Aorta (tissue), 5 donors: ENCODE measurements at places on chromosomes 4 and X. TPM values are rescaled to one million over a fixed set of nuclear protein-coding genes. Genes with fewer than 3 reads are reported as not detected.

GRCh38 chr4:2259036-2259540 lies 2.8 kb downstream of the MXD4 start:
- H3K4me3 ChIP-seq = no peak overlapping the region
- DNase-seq = peak; percentile 69
- H3K27ac ChIP-seq = peak overlapping the region; percentile 23
- H3K4me1 ChIP-seq = no peaks in the 10 kb centered on the region

DNA sequence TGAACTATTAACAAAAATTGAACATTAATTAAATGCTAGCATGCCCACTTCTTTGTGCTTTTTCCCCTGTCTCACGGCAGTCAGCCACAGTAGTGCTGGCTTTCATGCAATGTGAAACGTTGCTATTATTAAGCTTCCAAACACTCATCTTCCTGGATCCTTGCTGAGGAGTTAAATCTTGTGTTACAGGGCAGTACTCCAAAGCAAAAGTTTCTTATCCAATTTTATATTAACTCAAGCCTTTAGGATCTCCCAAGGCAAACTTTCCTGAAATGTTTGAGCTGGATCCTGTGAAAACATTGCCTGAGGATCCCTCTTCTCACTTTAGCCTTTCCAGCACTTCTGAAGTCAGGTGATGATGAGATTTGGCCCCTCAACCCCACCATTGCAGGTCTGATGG lies 1454.8 kb downstream of the FSTL5 start:
- DNase-seq = no peak
- H3K4me3 ChIP-seq = no peak overlapping the region

DNA sequence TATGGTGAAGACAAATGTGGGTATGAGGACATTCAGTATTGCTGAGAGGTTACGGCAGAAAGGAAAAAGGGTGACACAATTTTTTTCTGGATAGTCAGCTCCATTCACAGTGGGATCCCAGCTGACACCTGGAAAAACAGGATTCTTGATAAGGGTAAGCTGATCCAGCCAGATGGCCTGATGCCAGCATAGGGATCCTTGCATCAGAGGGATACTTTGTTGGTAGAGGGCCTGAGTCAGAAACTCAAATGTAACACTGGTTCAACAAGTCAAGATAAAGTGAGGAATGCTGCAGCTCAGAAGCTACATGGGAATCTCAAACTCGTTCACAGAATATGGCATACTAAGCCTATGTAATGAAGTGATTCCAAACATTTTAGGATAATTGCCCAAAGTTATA lies 726.7 kb downstream of the C4orf33 start:
- H3K4me1 ChIP-seq = no peaks in the 10 kb centered on the region
- H3K27me3 ChIP-seq = no peaks in the 10 kb centered on the region
- no peaks in the 10 kb centered on the region for H3K36me3 ChIP-seq
- H3K4me3 ChIP-seq = no peak overlapping the region
- H3K27ac ChIP-seq = no peak overlapping the region

DNA sequence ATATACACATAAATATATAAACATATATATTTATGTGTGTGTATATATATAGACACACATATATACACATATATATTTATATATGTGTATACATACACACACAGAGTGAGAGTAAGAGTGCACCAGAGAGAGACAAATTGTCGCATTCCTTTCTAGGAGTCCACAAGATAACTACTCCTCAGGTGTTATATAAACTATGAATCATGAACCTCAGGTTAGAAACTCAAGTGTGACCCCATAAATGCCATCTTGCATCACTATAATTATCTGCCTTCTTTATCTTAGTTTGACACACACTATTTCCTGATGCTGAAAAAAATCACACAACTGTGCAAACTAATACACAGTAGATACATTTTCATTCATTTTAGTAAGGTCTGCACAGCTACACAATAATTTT lies 135.2 kb downstream of the PPARGC1A start:
- H3K4me3 ChIP-seq = no peak overlapping the region
- no peaks in the 10 kb centered on the region for H3K36me3 ChIP-seq
- H3K4me1 ChIP-seq = no peaks in the 10 kb centered on the region
- DNase-seq = no peak

GRCh38 chr4:38461342-38461741 lies 202.7 kb upstream of the KLF3 start:
- no peak for DNase-seq
- H3K27ac ChIP-seq = no peak overlapping the region
- no peaks in the 10 kb centered on the region for H3K4me1 ChIP-seq
- H3K36me3 ChIP-seq = no peaks in the 10 kb centered on the region
- H3K4me3 ChIP-seq = no peak overlapping the region

GRCh38 chr4:160141206-160141605 lies 1038.3 kb downstream of the RAPGEF2 start:
- no peaks in the 10 kb centered on the region for H3K4me1 ChIP-seq
- H3K4me3 ChIP-seq = no peak overlapping the region
- no peaks in the 10 kb centered on the region for H3K36me3 ChIP-seq
- H3K27ac ChIP-seq = no peak overlapping the region

DNA sequence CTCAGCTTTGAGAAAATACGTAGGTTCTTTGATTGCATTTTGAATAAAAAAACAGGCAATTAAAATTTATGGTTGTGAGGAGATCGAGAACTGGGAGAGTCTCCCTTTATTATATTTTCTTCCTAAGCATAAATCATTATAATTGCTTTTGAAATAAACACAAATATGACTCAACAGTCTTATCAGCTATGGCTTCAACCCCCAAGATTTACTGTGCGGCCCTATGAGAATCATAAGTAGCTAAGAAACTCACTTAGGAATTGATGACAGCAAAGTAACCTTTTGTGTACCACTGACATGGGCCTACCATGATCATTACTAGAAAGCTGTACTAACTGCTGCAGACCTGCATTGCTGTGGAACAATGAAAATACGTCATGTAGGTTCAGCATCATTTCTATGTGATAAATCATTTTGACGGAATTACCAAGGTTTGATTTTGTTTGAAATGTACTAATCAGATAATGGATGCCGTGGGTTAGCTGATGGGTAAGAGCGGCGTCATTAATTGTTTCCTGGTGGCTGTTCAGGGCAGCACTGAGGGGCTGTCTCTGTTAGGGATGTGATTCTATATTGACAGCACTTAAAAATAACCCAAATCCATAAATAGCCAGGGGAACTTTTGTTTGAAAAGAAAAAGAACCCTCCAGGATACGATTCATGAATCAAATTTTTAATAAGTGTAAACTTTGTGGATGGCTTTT lies 51.5 kb upstream of the GPRIN3 start:
- no peak overlapping the region for H3K27ac ChIP-seq
- H3K36me3 ChIP-seq = no peaks in the 10 kb centered on the region
- DNase-seq = no peak
- H3K4me1 ChIP-seq = no peaks in the 10 kb centered on the region
- H3K4me3 ChIP-seq = no peak overlapping the region

- H3K27ac ChIP-seq = peak overlapping the region; percentile 17
- peaks cover 1% of the 10 kb centered on the region for H3K4me1 ChIP-seq
- H3K36me3 ChIP-seq = no peaks in the 10 kb centered on the region
- H3K4me3 ChIP-seq = no peak overlapping the region
- peak; percentile 74 for DNase-seq
Measured at GRCh38 chr4:126899331-126899801, 733.4 kb upstream of the INTU start.

- H3K4me1 ChIP-seq = no peaks in the 10 kb centered on the region
- H3K36me3 ChIP-seq = no peaks in the 10 kb centered on the region
- peak; percentile 47 for DNase-seq
- no peaks in the 10 kb centered on the region for H3K27me3 ChIP-seq
- no peak overlapping the region for H3K4me3 ChIP-seq
- no peak overlapping the region for H3K27ac ChIP-seq
Measured at GRCh38 chr4:6905516-6906445, 3.8 kb upstream of the TBC1D14 start.

DNA sequence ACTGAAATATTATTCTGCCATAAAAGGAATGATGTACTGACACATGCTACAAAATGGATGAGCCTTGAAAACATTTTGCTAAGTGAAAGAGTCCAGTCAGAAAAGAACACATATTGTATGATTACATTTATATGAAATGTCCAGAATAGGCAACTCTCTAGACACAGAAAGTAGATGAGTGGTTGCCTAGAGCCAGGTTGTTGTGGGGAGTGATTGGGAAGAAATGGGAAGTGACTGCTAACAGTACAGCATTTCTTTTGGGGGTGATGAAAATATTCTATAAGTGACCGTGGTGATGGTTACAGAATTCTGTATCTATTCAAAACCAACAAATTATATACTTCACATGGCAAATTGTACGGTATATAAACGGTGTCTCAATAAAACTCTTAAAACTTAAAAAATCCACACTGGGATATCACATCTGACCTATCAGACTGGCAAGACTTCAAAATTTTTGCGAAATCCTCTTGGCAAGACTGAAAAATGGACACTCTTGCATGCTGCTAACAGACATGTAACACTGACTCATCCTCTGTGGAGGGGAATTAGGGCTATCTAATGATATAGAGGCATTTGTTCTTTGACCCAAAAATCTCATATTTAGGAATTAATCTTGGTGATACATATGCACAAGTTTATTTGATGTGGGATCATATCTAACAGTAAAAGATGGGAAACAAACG lies 71.8 kb downstream of the FAM13A start:
- H3K4me1 ChIP-seq = no peaks in the 10 kb centered on the region
- no peaks in the 10 kb centered on the region for H3K27me3 ChIP-seq

DNA sequence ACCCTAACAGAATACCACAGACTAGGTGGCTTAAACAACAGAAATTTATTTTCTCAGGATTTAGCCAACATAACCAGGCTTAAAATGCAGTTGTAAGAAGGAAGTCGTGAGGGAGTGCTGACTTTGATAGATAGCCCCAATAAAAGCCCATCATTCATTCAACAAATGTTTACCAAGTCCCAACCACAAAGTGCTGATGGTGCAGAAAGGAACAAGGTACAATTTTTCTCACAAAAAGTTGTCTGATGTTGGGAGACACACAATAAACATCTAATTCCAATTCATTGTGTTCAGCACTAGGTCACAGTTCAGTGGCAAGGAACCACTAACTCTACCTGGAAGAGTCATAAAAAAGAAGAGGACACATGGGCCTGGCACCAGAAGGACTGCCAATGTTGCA lies 42.2 kb downstream of the AKAP4 start:
- no peak overlapping the region for H3K4me3 ChIP-seq
- no peaks in the 10 kb centered on the region for H3K36me3 ChIP-seq
- H3K27ac ChIP-seq = no peak overlapping the region
- no peak for DNase-seq

DNA sequence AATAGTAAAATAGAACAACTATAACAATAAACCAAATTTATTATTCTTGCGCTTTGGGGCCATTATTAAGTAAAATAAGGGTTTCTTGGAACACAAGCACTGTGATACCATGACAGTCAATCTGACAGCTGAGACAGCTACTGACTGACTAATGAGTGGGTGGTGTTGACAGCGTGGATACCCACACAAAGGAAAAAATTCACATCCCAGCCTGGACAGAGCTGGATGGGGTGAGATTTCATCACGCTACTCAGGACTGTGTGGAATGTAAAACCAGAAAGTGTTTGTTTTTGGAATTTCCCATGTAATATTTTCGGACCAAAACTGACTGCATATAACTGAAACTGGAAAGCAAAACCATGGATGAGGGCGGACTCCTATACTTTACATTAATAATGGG lies 48.8 kb downstream of the IGFBP7 start:
- peaks cover 5% of the 10 kb centered on the region for H3K4me1 ChIP-seq
- H3K27me3 ChIP-seq = no peaks in the 10 kb centered on the region
- DNase-seq = no peak
- no peaks in the 10 kb centered on the region for H3K36me3 ChIP-seq

GRCh38 chrX:31606771-31607170 lies 534.9 kb upstream of the FTHL17 start:
- H3K4me1 ChIP-seq = no peaks in the 10 kb centered on the region
- no peak overlapping the region for H3K4me3 ChIP-seq
- DNase-seq = no peak
- no peaks in the 10 kb centered on the region for H3K36me3 ChIP-seq

DNA sequence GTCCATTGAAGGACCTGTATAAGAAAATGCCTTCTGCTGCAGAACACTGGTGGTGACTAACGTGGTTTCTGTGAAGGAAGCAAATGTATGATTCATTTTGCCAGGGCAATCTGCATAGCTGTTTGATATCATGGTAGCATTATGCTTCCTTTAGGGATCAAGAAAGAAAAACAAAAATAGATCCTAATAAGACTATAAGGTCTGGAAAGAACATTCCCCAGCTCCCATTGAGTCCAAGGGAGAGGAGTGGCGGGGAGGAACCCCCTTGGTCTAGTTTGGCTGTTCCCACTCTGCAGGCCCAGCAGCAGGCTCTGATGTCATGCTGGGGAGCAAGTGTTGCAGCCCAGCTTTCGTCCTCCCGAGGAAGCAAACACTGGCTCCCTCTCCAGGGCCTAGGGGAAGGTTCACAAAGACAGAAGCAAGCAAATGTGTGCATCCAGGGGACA lies 154.5 kb upstream of the GALNT7 start:
- no peak for DNase-seq
- H3K4me1 ChIP-seq = no peaks in the 10 kb centered on the region
- H3K27ac ChIP-seq = no peak overlapping the region
- no peaks in the 10 kb centered on the region for H3K27me3 ChIP-seq
- no peaks in the 10 kb centered on the region for H3K36me3 ChIP-seq
- no peak overlapping the region for H3K4me3 ChIP-seq

The GAGE12H gene
- total RNA-seq = not detected

The TCEANC gene
- 2.3 TPM for total RNA-seq

The PNMA5 gene
- total RNA-seq = not detected

The RBM46 gene
- total RNA-seq = not detected

The FAT1 gene
- 106 TPM for total RNA-seq

The BST1 gene
- 13.7 TPM for total RNA-seq
